ENCODE measurements at places on chromosomes 1 and 21.

GRCh38 chr1:53249706-53250105 is 11.4 kb upstream of the MAGOH start:
- DNase-seq, result no peak

DNA sequence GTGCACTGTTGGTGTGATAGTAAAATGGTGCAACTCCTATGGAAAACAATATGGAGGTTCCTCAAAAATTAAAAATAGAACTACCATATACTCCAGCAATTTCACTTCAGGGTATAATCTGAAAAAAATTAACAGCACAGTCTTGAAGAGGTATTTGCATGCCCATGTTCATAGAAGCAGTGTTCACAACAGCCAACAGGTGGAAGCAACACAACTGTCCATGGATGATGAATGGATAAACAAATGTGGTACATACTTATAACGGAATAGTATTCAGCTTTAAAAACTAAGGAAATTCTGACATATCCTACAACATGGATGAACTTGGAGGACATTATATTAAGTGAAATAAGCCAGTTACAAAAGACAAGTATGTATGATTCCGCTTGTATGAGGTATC is 8.2 kb downstream of the TTLL7 start:
- DNase-seq, result no peak

- peak; percentile 65 for DNase-seq
These were observed 524 bp downstream of the COPA start for GRCh38 chr1:160342526-160342925.

DNA sequence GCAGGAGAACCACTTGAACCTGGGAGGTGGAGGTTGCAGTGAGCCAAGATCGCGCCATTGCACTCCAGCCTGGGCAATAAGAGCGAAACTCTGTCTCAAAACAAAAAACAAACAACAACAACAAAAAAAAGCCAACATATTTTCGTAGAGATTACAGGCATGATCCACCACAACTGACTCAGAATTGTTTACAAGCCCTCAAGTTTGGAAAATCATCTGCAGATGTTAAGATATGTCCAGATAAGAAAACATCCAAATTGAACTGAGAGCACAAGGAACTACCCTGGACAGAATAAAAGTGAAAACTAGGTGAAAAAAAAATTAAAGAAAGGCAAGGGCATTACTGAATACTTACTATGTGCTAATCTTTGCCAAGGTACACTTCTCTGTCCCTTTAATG is 89.8 kb upstream of the WLS start:
- no peak for DNase-seq

- no peak for DNase-seq
These were observed 141.0 kb downstream of the HIVEP3 start for GRCh38 chr1:41777695-41778094.

- no peak for DNase-seq
These were observed 278.9 kb downstream of the SEC16B start for GRCh38 chr1:177690996-177691395.

DNA sequence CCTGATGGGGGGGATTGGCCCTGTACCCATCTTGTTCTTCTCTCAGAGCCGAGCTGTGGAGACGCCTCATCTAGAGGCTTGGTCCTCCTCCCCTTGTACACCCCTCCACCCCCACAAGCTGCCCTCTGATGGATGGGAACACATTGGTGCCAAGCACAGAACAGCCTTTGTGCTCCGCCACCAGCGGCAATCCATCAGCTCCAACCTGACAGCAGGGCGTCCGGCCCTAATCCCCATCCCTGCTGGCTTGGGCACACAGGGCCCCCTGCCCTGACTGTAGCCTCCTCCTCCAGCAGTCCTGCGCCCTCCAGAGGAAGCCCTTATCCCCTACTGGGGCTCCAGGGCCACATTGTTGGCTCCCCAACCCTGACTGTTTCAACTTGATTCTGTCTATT is 3.8 kb upstream of the MYOG start:
- DNase-seq, result no peak

GRCh38 chr1:57272601-57273000 is 151.3 kb downstream of the DAB1 start:
- no peak for DNase-seq

DNA sequence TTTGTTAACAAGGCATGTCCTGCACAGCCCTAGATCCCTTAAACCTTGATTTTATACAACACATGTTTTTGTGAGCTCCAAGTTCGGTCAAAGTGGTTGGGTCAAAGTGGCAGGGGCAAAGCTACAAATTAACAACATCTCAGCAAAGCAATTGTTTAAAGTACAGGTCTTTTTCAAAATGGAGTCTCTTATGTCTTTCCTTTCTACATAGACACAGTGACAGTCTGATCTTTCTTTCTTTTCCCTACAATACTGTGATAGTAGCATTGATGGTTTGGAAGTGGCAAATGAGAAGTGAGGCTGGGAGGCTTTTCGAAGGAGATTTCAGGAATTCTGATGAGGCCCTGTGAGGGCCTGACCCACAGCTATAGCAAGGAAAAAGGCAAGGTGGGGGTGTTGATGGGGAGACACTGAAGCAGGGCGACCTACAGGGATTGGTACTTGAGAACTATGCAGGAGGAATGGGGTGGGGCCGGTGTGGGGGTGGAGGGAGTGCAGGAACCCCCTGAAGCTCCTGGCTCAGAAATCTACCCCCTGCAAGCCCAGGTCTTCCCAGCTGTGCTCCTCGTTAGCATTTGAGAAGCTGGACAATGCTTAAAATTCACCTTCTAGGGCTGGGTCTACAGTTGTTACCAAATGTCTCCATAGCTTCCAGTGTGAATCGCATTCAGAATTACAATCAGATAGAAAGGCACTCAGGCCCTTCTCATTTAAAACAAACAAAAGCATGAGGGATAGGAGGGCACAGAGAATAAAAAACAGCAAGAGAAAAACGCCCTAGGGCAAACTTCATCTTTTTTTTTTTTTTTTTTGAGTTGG is 102.6 kb upstream of the PPM1J start:
- no peak for DNase-seq

- no peak for DNase-seq
These were observed 5.6 kb downstream of the TTC34 start for GRCh38 chr1:2795926-2796325.

DNA sequence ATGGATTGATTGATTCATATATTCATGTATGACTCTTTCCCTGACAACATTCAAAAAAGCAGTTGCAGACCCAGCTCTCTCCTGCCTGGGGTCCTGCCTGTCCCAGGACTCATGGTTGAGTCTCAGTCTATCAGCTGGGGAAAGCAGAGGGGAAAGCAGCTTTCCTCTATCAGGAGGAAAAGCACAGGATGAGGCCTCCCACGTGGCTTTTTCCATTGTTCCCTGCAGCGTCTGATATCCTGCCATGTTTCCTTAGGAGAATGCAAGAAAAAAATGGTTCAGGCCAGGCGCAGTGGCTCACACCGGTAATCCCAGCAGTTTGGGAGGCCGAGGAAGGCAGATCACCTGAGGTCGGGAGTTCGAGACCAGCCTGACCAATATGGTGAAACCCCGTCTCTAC is 133.0 kb upstream of the VAMP3 start:
- DNase-seq, result no peak

Data from OCI-M1 (cell line).